ENCODE measurements at places on chromosomes 1 and 21. TPM values are rescaled to one million over a fixed set of nuclear protein-coding genes. Genes with fewer than 3 reads are reported as not detected.

The HES3 gene
- total RNA-seq = not detected

- no peak for DNase-seq
Measured at GRCh38 chr1:210344706-210345105, 16.0 kb downstream of the HHAT start.

The SPRR3 gene
- not detected for total RNA-seq

The MROH9 gene
- total RNA-seq = not detected

- DNase-seq = no peak
Measured at GRCh38 chr1:225767634-225768540, 9.7 kb upstream of the SRP9 start.

DNA sequence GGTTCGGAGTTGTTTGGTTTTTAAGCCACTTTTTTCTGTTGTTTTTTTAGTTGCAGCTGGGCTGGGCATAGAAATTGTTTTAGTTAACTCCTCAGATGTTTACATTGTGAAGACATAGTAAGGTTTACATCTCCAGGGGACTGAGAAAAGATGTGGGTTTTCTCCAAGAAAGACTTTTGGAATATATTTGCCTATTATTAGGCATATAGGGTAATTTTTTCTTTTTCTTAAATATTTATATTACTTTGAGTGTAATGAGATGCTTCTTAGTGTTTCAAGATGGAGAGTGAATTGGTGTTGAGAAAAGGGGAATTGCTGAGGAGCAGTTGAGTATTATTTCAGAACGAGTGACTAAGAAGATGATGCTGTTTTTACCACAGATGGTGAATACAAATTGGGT lies 26.6 kb upstream of the PIGK start:
- no peak for DNase-seq

GRCh38 chr1:5664906-5665875 lies 327.0 kb downstream of the NPHP4 start:
- DNase-seq = no peak

DNA sequence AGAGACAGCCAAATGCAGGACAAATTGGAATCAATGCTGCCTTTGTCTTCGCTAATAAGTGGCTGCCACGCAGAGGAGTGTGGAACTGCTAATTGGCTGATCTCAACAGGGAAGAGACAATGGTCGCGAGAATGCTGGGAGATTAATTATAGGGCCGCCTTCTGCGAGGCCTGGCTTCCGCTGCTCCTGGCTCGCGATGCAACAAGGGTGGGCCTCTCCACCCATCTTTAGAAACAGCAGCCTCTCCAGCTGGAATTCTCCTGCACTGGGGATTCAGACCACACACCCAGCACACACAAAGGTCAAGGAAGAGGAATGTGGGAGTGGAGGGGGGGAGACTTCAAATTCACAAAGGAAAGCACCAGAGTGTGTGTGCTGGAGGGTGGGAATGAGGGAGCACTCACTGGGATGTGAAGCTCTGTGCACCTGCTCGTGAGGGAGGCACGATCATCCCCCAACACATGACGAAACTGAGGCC lies 200.7 kb upstream of the GRIK3 start:
- DNase-seq = no peak

- DNase-seq = peak; percentile 32
Measured at GRCh38 chr21:41706678-41707077, 60.2 kb downstream of the RIPK4 start.

The KRTAP12-2 gene
- not detected for total RNA-seq

DNA sequence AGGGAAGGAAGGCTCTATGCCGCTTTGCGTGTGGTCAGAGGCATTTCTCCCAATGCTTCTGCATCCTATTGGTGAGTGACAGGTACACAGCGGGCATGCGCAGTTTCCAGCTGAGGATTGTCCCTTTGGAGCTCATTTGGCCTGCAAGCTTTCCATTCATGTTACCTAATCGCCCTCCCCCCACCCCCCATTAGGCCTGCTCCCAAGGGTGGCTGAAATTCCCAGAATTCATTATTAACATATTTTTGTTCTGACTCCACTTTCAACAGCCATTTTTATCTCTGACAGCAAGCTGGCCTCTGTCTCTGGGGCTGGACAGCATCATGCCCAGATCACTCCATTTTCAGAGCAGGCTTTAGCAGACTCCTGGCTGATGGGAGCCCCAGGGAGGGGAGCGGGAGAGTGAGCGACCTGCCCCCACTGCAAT lies 25.6 kb downstream of the MIS18A start:
- DNase-seq = peak; percentile 34

DNA sequence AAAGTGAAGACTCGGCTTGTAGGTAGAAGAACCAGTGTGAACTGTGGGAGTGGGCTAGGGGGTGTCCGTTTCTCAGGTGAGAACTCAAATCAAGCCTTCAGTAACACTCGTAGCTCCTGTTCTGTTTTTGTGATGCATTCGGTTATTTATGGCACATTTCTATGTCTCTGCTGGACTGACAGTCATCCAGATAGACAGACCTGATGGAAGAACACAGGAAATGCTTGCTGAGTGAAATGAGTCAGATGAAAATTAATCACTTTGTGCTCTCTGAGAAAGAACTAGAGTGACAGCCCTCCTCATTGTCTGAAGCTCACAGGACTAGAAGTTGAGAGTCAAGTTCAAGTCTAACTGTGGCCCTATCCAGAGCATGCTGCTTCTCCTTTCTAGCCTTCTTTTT lies 360.1 kb upstream of the PLXNA2 start:
- peak; percentile 14 for DNase-seq

The ARHGEF2 gene
- total RNA-seq = 126 TPM

- DNase-seq = peak; percentile 38
Measured at GRCh38 chr1:41626146-41626545, 141.7 kb upstream of the EDN2 start.

The IFI16 gene
- total RNA-seq = 10.5 TPM

The EXTL1 gene
- 7.0 TPM for total RNA-seq

The RNU1-1 gene
- total RNA-seq = under 0.01 TPM

The DENND4B gene
- total RNA-seq = 42.3 TPM

DNA sequence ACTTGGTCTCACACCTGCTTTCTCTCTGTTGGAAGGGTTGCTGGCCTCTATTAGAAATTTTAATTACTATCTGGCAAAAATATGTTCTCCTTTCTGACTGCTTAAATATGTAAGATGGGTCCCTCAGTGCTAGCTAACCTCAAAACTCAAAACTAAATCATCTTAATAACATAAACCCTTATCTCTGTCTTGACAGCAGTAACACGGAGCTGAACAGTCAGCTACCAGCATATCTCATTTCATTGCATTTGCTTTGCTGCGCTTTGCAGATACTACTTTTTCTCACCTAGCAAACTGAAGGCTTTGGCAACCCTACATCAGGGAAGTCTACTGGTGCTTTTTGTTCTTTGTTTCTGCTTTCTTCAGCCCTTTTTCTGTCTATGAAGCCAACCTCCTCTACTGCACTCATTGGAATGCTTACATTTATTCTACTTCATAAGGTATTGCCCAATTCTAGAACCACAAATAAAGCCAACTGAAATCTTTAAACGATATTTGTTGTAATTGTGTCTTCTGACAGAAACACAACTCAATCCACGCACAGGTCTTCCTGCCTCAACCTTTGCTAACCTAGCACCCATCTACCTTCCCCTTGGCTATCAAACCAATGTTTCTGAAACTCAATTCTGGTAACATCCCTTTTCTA lies 95.6 kb downstream of the RERE start:
- no peak for DNase-seq

The IGSF5 gene
- total RNA-seq = 0.67 TPM

- DNase-seq = no peak
Measured at GRCh38 chr1:56060906-56061305, 518.5 kb downstream of the PLPP3 start.

The TMEM54 gene
- 61.6 TPM for total RNA-seq

DNA sequence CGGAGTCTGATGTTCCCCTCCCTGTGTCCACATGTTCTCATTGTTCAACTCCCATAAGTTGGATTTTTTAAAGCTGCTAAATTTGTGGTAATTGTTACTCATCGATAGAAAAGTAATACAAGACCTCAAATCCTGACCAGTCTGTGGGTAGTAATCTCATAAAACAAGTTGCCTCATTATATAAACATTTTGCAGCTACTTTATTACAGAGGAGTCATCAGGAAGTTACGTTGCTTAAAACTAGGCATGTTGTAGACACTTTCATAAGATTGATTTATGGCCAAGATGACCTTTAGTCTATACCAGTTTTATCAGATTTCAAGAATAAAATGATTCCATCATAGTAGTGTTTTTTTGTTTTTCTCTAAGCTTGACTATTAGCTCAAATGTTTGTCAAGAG lies 208.8 kb downstream of the GIPC2 start:
- DNase-seq = no peak

The FCN3 gene
- total RNA-seq = 3.6 TPM

DNA sequence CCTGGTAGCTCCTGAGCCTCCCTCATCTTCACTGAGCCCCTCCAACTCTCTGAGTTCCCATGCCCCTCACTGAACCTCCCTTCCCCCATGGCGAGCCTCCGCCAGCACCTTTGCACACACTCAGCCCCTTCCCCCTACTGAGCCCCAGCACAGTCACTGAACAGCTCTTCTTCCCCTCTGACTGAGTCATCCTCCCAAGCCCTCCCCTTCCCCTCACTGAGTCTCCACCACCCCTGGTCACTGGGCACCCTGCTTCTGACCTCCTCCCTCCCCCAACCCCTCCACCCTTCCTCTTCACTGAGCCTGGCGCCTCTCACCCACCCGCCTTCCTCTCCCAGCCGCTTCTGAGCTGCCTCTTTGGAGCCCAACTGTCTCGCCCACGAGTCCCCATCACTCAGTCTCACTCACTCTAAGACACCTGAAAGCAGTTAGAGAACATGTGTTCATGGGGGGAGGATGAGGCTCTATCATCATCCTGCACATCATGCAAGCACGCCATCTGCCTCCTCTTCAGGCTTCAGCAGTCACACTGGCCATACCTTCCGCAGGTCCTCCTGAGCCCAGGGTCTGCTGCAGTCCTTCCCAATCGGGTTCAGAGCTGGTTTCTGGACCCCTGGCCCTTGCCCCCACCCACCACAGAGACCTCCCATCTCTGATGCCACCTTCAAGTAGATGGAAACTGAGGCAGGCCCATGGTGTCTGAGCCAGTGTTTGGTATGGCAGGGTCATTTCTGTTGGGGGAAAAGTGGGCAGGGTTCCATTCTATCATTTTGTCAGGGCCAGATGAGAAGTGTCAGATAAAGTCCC lies 2.0 kb upstream of the TRNP1 start:
- no peak for DNase-seq

DNA sequence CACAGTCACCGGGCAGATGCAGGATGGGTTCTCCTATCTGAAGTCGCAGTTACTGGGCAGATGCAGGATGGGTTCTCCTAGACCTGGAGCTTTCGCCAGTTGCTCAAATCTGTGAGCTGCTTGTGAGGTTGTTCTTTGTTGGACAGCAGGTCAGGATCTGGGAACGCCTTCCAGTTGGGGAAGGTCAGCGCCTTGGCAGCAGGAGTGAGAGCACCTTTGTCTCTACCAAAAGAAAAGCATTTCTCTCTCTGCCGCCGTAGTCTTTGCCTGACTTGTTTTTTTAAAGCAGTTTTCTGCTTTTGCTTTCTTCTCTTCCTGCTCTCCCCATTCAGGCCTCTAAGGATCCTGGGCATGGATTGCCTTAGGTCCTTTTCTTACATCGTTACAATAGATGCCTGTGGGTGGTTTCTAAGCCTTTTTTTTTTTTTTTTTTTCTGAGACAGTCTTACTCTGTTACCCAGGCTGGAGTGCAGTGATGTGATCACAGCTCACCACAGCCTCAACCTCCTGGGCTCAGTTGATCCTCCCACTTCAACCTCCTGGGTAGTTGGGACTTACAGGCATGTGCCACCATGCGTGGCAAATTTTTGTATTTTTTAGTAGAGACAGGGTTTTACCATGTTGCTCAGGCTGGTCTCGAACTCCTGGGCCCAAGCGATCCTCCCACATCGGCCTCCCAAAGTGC lies 15.7 kb downstream of the PEX14 start:
- no peak for DNase-seq

The TNFAIP8L2 gene
- total RNA-seq = 0.45 TPM

The SLC1A7 gene
- not detected for total RNA-seq

DNA sequence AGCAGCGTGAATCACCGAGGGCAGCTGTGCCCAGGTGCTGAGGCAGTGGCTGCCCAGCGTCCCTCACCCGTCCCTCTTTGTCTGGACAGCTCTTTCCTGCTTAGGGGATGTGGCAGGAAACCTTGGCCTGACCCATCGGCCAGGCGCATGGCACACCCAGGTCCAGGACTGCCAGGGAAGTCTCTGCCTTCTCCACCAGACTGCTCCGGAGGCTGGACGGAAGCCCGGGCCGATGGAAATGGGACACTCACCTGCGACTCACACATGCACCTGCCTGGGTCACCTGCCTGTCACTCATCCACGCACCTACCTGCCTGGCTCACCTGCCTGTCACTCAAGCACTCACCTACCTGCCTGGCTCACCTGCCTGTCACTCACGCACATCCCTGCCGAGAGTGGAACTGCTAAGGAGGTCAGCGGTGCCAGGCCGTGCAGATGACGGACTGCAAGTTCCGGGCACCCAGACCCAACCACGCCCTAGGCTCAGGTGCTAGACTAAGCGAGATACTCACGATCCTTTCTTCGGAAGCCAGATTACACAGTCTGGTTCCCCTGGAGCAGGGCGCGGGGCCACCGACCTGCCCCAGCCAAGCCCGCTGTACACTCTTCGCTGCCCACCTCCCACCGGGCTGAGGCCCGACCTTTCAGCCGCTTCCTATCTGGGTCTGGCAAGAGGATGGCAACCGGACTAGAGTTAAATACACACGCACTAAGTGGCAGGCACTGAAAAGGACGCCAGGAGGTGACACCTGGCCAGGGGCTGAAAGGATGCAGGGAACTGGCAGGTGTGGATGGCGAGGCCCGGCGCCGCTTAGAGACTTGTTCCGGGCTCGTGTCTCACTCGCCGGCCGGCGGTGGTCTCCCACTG lies 1.1 kb downstream of the UBE2J2 start:
- no peak for DNase-seq

GRCh38 chr1:174550296-174550695 lies 102.5 kb downstream of the GPR52 start:
- no peak for DNase-seq

- DNase-seq = no peak
Measured at GRCh38 chr1:228463009-228463558, 24.1 kb upstream of the RNF187 start.

The MARK1 gene
- total RNA-seq = 24.6 TPM

The GJB4 gene
- total RNA-seq = not detected

GRCh38 chr1:239717097-239717917 lies 330.9 kb downstream of the CHRM3 start:
- no peak for DNase-seq

- DNase-seq = peak; percentile 71
Measured at GRCh38 chr1:1349256-1350012, at the start of gene DVL1. Gene DVL1, minus strand, starts transcription at chr1:1349418. Its CDS starts 353 bp downstream, at chr1:1349065.

DNA sequence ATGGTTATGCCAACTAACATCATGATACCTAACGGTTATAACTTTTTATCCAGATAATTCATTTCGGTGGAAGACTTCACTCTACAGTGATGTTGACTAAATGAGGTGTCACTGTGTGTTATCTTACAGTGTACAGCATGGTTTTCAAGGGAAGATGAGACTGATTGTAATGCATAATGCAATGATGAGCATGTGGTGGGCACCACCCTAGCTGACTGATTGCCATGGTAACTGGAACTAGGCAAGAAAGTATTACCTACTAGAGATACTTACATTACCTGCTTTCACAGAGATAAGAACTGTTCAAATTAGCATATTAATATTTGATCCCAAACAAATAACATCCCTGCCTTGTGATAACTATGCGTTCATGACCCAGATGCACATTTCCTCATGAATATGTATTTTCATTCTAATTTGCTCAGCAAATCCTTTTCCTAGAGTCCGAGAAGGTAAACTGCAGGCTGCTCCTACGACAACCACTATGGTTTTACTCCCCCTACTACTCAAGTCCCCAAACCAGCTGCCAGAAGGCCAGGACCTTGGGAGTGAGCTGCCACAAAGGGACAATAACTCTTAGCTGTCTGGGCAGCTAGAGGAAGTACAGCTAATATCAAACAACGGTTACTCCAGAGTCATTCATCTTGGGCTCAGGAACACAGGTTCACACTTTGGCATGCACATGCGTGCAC lies 29.2 kb downstream of the TRABD2B start:
- no peak for DNase-seq
